ENCODE measurements at places on chromosomes 6 and 20.
A peak's percentile ranks its signal among the peaks of the same experiment; 100 is the strongest.

GRCh38 chr20:40176098-40176841, 512.8 kb downstream of the MAFB start:
- DNase-seq, result no peak

- no peak for DNase-seq
Observed at GRCh38 chr6:16818992-16819626, 57.8 kb upstream of the ATXN1 start.

- DNase-seq, result peak; percentile 68
Observed at GRCh38 chr20:59403261-59403961, 103.0 kb downstream of the EDN3 start.

- no peak for DNase-seq
Observed at GRCh38 chr20:45796337-45797065, 4.7 kb downstream of the DNTTIP1 start.

- no peak for DNase-seq
Observed at GRCh38 chr6:21469213-21469612, 124.3 kb upstream of the SOX4 start.

DNA sequence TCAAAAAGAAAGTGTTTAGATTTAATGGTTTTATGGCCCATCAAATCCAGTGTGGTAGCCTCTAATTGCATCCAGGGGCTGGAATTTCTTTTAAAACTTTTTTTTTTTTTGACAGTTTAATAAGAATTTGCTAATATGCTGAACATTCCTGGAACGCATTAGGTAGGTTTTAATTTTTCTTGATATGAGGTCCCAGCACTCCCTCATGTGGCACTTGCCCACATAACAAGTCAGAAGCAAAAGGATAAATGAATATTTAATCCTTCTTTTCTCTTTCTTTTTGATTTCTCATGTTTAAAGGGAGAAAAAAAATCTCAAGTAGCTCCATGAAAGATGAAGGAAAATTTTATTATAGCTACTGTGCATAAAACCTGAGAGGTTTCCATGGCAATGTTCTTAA, 13.5 kb downstream of the HAO1 start:
- no peak for DNase-seq

GRCh38 chr6:44539701-44540355, 152.3 kb downstream of the CDC5L start:
- no peak for DNase-seq

GRCh38 chr6:125951323-125951722, 5.2 kb upstream of the HINT3 start:
- no peak for DNase-seq

GRCh38 chr6:142953373-142954273, 8.6 kb upstream of the HIVEP2 start:
- DNase-seq, result no peak

DNA sequence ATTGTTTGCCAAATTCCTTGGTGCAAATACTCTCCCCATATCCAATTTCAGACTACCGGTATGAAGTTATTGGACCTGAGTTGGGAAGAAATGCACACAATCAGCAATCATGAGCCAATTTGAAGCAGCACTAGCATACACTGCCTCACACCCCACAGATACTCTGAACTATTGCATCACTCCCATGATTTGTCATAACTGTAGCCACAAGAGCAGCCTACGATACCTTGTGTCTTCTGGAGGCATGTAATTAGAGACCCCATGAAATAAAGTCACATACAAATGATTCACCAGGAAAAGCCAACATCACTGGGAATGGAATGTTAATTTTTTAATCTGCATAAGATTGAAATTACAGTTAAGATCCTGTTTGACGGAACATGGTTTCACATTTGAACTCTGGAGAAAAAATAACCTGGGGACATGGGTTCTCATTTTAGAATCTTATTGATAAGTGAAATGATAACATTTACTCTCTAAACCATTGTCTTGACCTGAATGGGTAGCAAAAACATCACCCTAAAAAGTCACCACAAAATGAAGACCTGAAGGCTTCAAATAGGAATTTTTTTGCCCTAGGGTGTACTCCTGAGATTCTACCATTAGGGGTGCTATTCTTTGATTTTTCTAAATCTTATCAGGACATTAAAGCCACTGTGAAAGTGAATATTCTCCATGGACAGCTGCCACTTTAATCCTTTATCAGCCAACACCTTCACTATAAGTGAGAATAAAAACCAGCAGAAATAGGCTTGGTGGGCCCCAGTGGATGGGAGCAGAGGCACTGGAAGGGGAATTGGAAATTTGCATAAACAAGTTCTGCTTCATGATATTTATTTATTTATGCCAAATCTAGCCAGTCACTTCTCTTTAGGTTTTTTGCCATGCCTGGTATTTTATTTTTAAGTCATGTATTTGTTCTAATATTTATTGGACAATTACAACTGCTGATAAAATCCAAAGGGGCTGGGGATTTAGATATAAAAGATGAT, 34.5 kb upstream of the HBS1L start:
- no peak for DNase-seq

DNA sequence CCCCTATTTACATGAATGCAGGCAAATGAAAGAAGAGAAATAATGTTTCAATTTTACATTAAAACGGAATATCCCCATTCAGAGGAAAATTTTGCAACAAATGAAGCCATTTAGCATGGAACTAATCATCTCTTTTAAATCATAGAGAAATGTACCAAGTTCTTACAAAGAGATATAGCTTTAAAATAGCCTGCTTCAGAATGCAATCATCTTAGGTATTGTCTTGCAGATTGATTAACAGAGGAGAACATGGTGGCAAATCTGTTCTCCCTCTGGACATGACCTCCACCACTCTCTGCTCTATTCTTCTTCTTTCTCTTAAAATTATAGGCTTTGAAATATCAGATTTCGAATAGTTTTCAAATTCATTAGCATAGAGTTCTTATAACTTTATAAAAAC, 155.7 kb upstream of the DTNBP1 start:
- DNase-seq, result no peak

DNA sequence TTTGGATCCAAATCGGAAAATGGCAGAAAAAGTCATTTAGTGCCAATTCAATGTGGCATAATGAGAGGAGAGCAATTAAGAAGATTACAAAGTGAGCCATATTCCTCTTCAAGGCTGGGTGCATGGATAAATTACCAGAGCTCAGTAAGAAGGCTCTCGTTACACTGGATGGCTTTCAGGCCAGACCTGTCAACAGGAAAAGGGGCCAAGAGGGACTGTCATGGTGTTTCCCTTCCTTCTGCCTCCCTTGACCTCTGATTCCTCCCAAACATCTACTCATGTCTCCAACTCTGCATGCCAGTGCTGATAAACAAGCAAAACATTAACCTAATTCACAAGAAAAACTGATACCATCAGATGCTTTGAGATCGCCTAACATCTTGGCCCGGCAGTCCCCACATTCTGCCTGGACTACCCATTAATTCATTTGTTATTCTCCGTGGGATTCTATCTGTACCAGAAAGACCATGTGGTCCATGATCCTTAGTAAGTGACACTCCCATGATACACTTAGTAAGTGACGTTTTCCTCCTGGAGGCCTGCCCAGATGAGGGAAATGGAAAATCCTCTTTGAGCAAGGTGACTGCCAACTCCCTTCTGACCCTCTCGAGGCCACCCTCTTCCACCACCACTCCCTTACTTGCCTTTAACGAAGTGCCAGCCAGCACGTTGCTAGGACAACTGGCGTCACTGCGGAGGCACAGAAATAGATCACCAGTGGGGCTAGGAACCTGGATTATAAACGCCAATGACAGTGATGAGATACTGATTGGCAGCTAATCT, 239.2 kb downstream of the GMPR start:
- no peak for DNase-seq

- DNase-seq, result no peak
Observed at GRCh38 chr6:9783567-9783966, 631.3 kb downstream of the TFAP2A start.

DNA sequence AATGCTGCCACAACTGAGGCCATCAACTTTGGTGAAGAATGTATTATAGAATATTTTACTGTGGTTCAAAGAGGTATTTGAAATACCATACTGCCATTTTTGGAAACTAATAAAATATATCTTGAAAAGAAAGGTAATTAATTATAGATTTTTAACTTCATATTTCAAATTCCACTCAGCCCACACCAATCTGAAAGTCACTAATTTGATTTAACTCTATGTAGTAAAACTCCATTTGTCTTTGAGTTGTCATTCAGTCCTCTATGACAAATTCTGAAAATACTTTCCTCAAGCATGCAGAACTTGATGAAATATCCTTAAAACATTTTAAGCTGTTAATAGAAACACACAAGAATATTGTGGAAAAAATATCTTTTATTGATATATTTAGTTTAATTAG, 1196.7 kb upstream of the CITED2 start:
- no peak for DNase-seq

- no peak for DNase-seq
Observed at GRCh38 chr6:109059153-109059552, 35.5 kb downstream of the SESN1 start.

DNA sequence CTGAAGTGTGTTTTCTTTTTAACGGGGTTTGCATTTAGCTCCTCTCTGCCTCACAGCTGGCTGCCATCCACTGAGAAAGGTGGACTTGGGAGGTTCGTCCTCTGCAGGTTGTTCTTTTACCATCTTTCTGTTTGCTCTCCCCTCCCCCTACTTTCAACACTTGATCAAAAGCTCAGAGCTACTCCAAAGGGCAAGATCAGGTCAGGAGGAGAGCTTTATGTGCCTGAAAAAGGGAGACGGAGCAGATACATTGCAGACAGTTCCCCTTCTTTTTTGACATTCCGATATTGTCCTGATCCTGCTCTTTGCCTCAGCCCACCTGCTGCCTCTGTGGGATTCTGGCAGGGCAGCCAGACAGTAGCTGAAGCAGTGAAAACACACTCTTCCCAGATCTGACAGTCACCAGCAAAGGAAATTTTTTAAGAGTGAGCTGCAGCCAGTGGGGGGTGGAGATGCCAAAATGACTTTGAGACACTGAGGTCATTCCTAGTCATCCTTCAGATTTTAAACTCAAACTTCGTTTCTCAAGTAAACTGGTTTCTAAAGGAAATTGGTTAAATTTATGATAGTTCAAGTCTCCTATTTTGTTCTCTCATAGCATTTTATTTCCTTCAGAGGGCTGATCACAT, 26.5 kb downstream of the SMLR1 start:
- DNase-seq, result no peak

DNA sequence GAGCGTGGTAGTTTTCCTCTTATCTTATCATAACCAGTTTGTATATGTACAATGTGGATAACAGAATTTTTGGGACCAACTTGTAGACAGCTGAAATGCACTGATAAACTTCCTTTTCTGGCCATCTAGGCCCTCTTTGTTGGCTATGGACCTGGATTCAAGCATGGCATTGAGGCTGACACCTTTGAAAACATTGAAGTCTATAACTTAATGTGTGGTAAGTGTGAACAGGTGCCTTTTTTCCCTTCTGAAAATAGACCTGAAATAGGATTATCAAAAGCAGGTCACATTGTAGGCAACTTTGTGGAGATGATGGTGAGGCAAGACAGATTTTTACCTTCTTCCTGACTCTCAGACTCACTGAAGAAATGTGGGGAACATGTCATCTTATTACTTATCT, 67.8 kb downstream of the ENPP1 start:
- DNase-seq, result no peak

GRCh38 chr6:160077024-160077423, 44.6 kb upstream of the SLC22A1 start:
- no peak for DNase-seq

DNA sequence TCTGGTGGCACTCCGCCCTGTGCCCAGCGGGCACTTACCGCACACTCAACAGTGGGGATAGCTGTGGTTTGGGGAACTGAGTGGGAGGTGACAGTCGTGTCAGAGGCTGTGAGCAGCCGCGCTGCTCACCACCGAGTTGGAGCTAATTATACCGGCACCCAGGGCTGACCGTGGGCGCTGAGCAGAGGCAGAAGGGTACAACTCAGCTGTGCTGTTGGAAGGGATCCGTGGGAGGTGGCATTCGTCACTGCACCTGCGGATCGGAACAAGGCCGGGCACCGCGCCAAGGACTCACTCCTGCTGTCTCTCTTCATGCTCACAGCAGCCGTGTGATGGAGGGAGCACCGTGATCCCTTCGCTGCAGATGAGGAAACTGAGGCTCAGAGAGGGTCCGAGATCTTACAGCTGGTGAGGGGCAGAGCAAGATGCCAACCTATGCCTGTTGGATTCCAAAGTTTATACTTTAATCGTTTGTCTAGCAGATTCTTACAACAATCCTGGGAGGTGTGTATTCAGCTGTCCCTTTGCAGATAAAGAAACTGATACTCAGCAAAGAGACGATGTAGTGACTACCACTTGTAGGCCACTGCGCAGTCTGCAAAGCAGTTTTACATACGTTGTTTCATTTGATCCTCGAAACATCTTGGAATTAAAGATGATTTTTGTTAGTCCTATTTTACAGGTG, 713 bp upstream of the ELMO2 start:
- peak; percentile 91 for DNase-seq

- DNase-seq, result no peak
Observed at GRCh38 chr6:20778459-20778858, 244.2 kb downstream of the CDKAL1 start.

DNA sequence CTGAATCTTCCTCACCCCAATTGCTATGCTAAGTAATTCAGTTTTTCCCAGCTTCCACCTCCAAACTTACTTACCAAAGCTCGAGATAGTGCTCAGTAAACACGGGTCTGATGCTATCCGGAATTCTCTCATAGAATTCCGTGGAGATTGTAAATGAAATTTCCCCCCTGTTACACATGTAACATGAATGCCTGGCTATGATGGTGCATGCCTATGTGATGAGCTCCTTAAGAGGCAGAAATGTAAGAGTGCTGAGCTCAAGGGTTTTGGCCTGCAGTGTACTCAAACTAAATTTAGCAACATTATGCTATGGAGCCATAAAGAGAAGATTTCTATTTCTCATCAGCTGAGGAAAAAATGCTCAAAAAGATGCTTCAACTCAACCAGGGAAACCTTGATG, 133.4 kb upstream of the FUT9 start:
- DNase-seq, result no peak

GRCh38 chr6:117167520-117168271, 97.7 kb upstream of the VGLL2 start:
- no peak for DNase-seq

DNA sequence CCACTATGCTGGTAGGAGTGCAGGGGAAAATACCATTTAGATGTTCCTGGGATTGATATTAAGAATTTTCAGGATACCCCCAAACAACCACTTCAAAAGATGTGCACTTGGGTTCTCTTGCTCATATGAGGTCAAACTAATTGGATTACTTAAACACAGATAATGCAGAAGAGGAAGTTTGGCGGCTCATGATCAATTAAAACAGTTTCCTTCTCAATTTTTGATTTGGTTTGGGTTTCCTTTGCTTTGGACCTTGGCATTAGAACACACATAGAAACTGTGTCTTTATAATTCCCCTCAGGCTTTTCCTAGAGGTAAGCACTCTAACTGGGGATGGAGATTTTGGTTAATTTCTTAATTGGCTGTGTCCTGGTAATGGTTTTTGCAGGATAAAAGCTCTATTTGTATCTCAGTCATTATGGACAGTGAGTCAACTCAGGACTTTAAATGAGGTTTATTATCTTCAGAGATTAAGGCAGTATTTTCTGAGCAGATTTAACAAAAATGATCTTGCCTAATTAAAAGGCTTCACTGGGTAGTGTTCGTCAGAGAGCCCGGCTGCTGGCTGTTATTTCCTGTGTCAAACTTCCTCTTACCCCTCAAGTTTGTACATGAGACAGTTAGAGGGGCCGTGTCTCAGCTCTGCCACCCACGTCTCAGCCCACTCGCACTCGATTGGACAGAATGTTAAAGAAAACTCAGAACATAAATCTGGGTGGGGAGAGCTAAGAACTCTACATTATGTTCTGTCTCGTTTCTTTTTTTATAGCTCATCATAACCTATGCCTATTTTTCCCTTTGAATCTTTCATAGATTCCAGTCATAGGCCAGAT, 50.3 kb upstream of the PREP start:
- peak; percentile 11 for DNase-seq
